ENCODE measurements at places on chromosomes 5 and 9. TPM values are rescaled to one million over a fixed set of nuclear protein-coding genes. Genes with fewer than 3 reads are reported as not detected.

The GABRA6 gene
- total RNA-seq: not detected

The N4BP3 gene
- total RNA-seq: 1.2 TPM

The PLPP1 gene
- total RNA-seq: 264 TPM

The ISCA1 gene
- total RNA-seq: 53.0 TPM

The ANKRD31 gene
- 0.16 TPM for total RNA-seq

The GNG10 gene
- 76.6 TPM for total RNA-seq

Measured in gastroesophageal sphincter (tissue), 4 donors.